ENCODE measurements at places on chromosomes 1 and 21.
A peak's percentile ranks its signal among the peaks of the same experiment; 100 is the strongest.

DNA sequence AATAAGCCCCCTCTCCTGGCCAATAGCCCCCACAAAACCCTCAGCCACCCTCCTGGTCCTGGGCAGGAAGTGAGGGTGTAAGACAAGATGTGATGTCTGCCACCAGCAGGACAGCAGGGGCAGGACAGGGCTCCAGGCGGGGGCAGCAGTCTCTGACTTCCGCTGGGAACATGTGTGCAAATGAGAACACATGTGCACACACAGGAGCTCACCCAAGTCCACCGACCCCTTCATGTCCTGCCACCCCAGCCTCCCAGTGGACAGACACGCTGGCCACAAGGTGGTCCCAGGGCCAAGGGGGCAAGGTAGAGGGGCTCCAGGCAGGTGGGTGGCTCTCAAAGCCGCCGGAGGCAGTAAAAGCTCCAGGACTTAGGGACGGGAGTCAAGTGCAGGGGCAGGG, 60.1 kb downstream of the KCNAB2 start:
- DNase-seq, result no peak

- DNase-seq, result no peak
Observed at GRCh38 chr1:183228347-183229220, 42.5 kb downstream of the LAMC2 start.

GRCh38 chr1:227729144-227729880, 5.8 kb downstream of the JMJD4 start:
- DNase-seq, result no peak

DNA sequence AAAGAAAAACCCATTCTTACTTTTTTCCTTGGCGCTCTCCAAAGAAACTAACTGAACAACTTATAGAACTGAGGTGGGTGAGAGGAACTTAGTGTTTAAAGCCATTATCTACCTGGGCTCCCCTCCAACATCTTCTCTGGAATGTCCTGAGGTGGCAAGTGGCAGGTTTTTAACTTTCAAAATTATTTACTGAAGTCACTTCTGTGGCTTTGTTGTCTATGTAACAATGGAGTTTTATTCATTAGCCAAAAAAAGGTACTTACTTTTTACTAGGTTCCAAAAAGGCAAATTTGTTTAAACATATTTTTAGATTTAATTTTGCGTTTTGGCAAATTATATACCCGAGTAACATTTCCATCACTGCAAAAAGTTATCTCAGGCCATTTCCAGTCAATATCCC, 2.4 kb downstream of the ENO1 start:
- no peak for DNase-seq

DNA sequence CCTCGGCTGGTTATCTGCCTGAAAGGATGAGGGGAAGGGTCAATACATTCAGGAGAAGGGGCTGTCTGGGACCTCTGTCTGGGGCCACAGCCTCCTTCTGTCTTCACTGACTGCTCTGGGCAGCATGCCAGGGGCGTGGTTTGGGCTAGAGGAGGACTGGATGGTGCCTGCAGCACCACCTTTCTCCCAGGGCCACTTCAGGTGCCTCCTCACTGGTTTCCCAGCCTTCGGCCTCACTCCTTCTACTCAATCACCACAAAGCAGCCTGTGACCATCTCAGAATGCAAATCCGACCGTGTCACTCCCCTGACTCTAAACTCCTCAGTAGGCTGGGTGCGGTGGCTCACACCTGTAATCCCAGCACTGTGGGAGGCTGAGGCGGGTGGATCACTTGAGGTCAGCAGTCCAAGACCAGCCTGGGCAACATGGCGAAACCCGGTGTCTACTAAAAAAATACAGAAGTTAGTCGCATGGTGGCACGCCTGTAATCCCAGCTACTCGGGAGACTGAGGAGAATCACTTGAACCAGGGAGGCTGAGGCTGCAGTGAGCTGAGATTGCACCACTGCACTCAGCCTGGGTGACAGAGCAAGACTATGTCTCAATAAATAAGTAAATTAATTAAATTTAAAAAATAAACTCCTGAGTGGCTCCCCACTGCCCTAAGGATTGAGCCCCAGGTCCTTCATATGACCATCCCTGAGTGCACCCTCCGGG, 50.1 kb upstream of the ECE1 start:
- DNase-seq, result no peak

GRCh38 chr1:211614615-211615014, 35.7 kb upstream of the SLC30A1 start:
- DNase-seq, result no peak

GRCh38 chr1:207503950-207504349, 8.0 kb downstream of the CR1 start:
- DNase-seq, result no peak

DNA sequence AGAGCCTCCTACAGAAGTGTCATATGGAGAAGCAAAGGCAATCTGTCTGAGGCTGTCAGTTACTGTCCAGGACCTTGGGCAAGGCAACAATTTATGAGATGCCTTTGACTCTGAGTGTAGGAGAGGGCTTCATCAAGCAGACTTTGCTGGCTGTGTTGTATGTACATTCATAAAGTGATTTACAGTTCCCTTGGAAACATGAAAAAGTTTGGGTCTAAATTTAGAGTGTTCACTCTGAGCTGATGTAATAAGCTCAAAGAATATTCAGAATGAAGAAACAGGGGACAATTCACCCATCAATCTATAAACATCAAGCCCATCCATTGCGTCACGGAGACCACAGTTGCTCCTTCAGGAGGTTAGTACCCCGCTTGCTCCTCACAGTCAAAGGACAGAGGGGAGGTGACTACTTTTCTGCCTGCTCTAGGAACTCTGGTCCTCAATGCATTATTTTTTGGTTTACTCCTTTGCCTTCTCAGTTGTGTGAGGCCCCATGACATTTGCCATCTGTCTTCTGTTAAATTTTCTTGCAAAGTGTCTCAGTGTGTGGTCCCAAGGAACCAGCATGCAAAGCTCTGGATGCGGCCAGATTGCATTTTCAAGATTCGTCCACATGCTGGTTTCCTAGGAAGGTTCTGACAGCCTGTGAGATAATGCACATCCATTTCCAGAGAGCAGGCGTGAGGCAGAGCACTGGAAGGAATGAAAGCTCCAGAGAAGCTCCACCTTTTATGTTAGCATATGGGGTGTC, 241.1 kb upstream of the KIAA0040 start:
- DNase-seq, result no peak

GRCh38 chr1:104082221-104082620, 332.5 kb downstream of the AMY1C start:
- no peak for DNase-seq

GRCh38 chr1:201094832-201095231, 17.4 kb downstream of the CACNA1S start:
- DNase-seq, result no peak

DNA sequence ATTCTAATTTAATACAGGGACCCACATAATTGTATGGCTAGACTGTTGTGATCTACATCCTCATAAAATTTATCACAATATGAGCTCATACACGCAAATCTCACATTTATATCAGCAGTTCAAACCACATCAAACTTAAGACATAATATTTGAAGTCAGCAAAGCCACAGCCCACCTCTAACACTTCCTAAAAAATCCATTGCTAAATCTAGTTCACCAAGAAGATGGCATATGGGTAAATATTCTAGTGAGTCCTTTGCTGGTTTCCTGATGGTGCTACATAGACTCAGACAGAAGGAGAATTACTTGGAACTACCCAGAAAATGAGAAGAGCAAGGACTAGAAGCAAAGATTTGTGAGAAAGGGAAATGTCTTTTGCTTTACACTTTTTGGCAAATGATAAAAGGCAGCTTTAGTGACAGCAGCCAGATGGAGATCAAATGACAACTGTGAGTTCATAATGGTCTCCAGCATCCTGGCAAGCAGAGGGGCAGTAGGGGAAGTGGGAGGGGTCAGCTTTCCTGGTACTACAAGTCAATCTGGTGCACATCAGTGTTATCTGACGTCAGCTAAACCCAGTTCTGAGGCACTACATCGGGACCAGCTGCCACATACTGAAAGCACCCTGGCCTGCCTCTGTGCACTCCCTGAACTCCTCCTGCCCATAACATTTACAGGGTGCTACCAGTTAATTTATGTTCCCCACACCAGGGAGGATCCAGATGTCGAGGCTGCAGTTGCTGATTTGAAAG, 10.6 kb upstream of the GADD45A start:
- peak; percentile 50 for DNase-seq

GRCh38 chr1:110059133-110059863, 11.2 kb downstream of the ALX3 start:
- DNase-seq, result no peak

GRCh38 chr21:39022863-39023693, 160.2 kb downstream of the PSMG1 start:
- DNase-seq, result no peak

- peak; percentile 16 for DNase-seq
Observed at GRCh38 chr1:41740630-41741239, 178.0 kb downstream of the HIVEP3 start.

- no peak for DNase-seq
Observed at GRCh38 chr1:181314010-181314409, 169.3 kb upstream of the CACNA1E start.
